ENCODE measurements at places on chromosomes 1 and 21.

- no peak for DNase-seq
Measured at GRCh38 chr1:53395671-53396215, 63.5 kb upstream of the DMRTB1 start.

DNA sequence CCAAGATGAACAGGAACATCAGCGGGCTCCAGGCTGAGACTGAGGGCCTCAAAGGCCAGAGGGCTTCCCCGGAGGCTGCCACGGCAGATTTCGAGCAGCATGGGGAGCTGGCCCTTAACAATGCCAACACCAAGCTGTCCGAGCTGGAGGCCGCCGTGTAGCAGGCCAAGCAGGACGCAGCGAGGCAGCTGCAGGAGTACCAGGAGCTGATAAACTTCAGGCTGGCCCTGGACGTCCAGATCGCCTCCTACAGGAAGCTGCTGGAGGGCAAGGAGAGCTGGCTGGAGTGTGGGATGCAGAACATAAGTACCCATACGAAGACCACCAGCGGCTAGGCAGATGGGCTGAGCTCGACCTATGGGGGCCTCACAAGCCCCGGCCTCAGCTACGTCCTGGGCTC lies 823.4 kb upstream of the NEGR1 start:
- no peak for DNase-seq

- DNase-seq: no peak
Measured at GRCh38 chr21:45997205-45997494, 15.6 kb downstream of the COL6A1 start.

DNA sequence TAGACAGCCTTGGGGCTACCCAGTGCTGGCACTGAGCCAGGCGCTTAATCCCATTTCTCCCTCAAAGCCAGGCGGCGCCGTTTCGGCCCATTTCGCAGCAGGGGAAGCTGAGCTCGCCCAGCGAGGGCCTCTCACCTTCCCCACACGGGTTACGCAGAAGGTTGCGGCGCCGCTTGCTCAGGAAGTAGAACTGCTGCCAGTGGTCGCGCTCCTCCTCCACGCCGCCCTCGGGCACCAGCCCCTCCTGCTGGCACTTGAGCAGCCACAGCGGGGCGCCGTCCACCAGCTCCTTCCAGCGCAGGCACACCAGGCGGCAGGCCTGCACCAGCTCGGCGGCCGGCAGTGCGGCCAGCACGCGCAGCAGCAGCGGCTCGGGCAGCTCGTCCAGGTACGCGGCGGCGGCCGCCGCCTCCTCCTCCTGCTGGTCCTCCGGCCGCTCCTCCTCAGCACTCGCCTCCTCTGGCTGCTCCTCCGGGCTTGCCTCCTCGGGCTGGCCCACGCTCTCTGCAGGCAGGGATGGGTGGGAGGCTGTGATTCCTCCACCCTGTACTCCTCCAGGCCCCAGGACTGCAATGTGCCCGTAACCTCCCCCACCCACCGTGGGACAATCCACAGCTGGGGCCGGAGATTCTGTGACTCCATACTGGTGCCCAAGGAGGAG lies 3.8 kb downstream of the FBXO2 start:
- peak; percentile 32 for DNase-seq

DNA sequence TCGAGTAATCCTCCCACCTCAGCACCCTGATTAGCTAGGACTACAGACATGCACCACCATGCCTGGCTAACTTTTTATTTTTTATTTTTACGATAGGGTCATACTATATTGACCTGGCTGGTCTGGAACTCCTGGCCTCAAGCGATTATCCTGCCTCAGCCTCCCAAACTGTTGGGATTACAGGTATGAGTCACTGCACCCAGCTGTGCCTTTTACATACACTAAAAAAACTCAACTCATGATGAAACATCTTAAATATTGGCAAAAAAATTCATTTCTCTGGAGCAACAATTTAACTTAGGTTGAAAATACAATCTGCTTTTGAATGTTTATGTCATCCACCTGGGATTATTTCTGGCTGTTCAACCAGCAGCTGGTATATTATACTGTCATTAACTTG lies 598.3 kb upstream of the ZP4 start:
- DNase-seq: no peak

DNA sequence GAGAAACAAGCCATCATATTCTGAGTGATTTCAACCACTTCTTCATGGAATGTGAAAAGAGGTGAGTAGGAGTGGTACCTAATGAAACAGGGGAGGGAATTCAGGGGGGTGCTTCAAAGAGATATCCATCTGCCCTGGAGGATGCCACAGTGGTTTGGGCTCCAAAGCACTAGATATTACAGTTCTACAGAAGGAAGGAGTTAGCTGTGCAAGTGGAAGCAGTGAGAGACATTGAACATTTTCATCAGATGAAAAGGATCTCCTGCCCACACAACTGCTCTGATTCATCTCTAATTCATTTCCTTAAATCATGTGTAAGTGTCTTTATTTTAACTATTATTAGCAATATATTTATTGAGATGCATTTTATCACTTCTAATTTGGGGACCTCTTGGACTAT lies 2.8 kb upstream of the RGS5 start:
- DNase-seq: no peak

- no peak for DNase-seq
Measured at GRCh38 chr1:211547710-211548109, 31.3 kb downstream of the SLC30A1 start.

DNA sequence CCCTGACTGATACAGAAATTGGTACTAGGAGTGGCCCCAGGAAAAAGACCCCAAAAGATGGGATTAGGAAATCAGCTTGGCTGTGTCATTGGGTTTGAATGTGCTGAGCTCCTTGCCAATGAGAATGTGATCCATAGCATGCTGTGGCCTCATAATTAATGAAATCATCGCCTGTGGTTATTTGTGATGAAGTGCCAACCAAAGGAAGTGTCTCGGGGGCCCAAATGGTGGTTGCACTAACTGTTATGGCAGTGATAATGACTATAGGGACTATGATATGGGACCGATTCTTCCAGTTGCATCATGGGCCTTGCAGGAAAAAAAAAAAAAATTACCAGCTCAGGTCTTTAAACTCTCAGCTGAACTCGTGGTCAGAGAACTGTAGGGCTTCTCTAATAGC lies 15.4 kb upstream of the ZDHHC18 start:
- no peak for DNase-seq

DNA sequence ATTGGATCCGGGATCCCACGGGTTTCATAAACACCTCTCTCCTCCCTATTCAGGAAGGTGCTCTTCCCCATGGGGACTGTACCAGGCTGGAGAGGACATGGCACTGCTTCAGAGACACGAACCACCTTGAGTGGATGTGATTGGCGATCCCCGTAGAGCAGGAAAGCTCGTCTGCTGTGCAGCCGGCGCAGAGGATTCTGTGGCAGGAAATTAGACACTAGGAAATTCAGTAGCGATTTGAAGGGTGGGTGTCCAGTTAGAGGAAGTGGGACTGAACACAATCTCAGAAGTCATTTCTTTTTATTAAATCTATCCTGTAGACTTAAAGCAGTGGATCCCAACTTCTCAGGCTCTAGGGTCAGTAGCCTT lies 767 bp downstream of the PDIK1L start:
- no peak for DNase-seq

GRCh38 chr1:193726722-193727121 lies 540.3 kb upstream of the B3GALT2 start:
- no peak for DNase-seq

DNA sequence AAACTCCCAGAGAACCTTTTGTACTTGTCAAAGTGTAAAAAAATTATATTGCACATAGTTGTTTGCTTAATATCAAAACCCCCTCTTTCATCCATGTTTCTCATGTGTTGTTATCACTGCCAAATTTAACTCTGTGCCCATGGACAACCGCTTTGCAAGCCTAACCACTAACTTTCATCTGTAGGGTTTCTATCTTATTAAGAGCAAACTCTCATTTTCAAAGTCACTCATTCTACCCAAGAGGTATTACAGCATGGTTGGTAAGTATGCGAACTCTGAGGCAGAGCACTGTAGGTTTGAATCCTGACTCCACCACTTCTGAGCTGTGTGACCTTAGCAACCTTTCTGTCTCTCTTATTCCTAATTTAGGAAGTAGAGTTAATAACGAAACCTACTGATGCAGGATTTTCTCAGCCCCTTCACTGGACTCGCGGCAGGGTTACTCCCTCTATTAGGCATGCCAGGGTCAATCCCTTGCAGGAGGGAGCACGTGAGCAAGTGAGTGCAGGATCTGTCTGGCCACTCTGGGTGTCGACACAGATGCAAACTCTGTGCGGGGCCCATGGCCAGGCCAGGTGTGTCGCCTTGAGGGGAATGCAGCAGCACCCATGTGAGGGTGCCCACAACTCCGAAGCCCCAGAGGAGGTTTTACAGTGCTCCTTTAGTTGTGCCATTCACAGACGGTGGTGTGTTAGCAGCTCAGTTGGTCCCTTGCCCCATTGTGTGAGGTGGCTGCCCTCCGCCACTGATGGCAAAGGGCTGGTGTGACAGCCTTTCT lies 361.5 kb upstream of the ADGRL2 start:
- DNase-seq: no peak

GRCh38 chr1:16145662-16146278 lies 10.1 kb downstream of the EPHA2 start:
- DNase-seq: peak; percentile 64

DNA sequence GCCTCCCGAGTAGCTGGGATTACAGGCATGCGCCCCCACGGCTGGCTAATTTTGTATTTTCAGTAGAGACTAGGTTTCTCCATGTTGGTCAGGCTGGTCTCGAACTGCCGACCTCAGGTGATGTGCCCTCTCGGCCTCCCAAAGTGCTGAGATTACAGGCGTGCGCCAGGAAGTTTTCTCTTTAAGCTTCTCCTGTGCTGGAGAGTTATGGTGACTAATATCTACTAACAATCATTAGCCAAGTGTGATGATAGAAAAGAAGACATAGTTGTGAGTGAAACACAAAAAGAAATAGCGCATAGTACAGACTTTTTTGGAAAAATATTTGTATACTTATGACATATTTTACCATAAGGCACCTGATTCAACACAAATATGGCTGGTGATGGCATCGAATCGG lies 56.5 kb downstream of the SETD4 start:
- no peak for DNase-seq

- no peak for DNase-seq
Measured at GRCh38 chr1:46735708-46736324, 16.9 kb upstream of the EFCAB14 start.

- DNase-seq: no peak
Measured at GRCh38 chr21:43598416-43599120, 60.7 kb downstream of the HSF2BP start.

DNA sequence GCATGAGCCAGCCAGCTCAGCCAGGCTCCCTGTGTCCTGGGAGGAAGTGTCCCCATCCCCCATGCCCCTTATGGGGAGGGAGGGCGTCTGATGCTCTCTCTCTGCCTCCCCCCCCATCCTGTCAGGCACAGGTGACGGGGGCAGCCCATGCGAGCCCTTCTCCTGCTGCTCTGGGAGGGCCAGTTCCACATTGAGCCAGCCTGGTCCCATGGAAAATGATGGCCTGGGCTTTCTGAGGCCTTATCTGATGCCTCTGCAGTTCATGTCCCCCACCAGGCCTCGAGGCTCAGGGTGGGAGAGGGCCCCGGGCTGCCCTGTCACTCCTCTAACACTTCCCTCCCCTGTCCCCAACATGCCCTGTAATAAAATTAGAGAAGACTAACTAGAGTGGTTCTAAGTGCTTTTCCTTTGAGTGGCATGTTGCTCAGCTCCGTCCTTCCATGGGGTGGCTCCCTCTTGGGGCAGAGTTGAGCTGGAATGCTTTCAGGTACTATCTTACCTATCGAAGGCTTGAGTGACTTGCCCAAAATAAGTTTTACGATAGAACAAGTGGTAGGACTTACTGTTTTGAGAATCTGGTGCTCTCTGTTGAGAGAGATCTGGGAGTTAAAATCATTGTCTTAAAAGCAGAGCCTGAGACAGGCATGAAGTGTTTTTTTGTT lies 1.8 kb upstream of the MTFR1L start:
- no peak for DNase-seq

DNA sequence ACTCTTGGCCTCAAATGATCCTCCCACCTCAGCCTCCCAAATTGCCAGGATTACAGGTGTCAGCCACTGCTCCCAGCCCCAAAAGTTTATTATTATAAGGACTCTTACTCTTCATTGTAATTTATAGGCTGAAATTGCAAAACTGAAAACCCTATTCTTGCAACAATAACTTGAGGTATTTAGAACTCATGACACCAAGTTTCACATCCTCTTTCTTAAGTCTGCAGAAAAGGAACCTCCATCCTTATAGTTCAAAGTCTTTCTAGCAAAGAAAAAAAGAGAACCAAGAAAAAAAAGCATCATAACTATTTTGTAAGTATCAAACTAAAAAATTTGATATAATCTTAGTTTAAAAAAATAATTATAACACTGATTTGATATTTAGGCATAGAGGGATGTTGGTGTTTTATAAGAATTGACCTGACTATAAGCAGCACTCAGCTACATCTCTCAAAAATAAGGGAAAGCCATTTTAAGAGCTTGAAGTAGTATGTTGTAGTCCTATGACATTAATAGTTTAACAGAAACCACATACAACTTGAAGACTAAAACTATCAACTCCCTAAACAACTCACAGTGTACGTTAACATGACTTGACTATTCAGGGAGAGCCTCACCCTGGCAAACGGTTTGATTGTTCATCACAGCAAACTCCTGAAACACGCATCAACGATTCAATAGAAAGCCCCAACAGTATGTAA lies 122.4 kb downstream of the AKT3 start:
- no peak for DNase-seq

GRCh38 chr1:3795453-3796214 lies 664 bp downstream of the LRRC47 start:
- DNase-seq: no peak

DNA sequence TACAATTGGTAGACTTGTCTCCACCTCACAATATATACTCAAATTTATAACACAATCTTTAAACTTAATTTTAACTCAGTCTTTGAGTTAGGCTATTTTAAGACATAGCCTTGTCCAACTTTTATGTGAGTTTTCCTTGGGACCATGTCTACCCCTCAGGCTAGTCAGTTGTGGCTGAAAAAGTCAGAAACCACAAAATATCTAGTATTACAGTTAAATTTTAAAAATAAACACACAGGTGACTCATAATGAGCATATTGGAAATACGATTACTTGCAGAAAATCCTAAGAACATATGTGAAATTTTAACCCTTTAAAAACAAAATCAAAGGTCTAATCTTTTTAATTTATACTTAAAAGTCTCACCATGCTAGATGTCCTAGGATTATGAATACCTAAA lies 4.8 kb upstream of the ASB17 start:
- DNase-seq: no peak

GRCh38 chr1:70083519-70083918 lies 121.9 kb downstream of the LRRC40 start:
- DNase-seq: no peak

DNA sequence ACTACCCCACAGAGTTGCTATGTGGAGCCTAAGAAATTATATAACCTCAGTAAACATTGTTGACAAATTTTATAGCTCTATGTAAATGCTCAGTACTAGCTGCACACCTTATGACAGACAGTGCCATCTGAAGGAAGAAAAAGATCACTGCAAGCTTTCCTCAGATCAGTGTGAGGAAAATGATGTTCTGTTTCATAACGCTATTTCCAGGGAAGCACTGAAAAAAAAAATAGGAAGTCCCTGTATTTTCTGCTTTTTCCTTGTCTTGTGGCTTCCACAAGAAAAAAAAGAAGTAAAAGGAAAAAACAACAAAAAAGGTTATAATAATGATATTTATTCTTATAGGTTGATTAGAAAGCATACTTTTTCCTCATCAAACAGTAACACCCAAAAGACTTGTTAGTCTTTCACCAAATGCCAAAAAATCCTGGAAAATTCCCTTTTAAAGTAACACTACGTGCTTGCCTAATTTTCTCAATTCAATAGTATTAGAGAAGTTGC lies 23.2 kb downstream of the LYST start:
- DNase-seq: no peak

- DNase-seq: no peak
Measured at GRCh38 chr1:156356262-156356874, 12.6 kb upstream of the RHBG start.

Data from thoracic aorta (tissue), 2 donors.